Jurkat, Clone E6-1 (cell line): ENCODE measurements at places on chromosomes 3 and 15.

DNA sequence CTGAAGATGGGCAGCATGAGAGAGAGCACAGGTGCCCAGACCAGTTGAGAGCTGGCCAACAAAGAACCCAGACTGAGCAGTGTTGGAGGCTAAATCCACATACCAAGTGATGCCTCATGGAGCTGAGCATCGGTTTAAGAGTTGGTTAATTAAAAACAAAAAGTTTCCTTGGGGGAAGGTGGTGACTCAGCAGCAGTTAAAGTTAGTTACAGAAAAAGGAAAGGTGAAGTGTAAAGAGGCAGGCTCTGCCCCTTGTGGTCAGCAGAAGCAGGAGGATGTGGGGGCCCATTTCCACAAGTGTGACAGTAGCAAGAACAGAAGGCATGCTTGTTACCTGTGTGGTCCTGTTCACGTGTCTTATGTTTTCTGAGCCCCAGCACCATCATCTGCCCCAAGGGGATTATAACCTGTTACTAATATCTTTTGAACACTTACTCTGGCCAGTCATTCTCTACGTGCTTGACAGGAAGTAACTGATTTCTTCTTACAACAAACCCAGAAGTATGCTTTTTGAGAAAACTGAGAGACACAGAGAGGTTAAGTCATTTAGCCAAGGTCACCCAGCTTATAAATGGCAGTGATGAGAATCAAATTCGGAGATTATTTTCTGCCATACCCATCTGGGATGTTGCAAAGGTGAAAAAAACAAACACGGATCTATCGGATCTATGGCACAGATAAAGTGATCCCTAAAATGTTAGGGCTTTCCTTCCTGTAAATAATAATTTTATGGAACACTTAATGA lies 91.0 kb downstream of the EPHB1 start:
- peak; percentile 46 for DNase-seq

DNA sequence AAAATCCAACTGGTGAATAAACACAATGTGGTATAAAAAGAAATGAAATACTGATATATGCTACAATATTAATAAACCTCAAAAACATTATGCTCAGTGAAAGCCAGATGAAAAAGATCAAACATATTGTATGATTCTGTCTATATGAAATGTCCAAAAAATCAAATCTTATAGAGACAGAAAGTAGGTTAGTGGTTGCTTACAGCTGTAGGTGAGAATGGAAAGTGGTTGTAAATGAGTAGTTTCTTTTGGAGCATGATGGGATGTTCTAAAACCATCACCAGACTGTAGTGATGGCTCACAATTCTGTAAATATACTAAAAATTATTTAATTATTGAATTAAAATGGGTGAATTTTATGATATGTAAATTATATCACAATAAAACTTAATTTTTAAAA lies 58.4 kb downstream of the SENP7 start:
- no peak for DNase-seq

DNA sequence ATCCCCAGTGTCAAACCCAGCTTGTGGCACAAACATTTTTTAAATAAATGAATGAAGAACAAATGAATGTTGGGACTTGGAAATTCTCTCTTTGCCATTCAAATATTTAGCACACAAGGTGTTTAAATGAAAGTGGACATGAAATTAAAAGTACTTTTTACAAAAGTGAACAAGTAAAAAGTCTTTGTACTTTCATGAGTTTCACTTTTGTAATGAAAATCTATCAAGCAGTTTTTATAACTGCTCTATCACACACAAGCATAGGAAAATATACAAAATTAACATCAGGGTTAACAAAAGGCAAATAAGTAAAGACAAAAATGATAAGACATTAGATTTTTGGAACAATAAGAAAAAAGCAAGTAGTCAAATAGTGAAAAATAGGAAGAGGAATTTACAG lies 83.9 kb upstream of the ARL6 start:
- no peak for DNase-seq

DNA sequence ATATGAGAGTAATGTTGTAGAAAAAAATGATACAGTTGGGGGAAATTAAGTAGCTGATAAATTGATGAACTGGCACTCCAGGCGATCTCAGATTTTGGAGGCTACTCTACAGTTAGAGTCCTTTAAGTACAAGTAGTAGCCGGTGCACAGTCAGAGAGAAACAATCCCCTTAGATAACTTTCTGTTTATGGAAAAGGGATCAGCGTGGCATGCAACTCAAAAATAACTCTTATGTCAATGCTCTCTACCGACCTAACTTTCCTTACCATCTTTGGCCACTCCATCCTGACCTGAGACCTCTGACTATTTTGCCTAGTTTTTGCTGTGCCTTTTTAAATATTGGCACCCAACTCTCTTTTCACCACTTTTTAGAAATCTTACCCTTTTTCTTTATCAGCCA lies 299.6 kb downstream of the UNC13C start:
- DNase-seq, result no peak

DNA sequence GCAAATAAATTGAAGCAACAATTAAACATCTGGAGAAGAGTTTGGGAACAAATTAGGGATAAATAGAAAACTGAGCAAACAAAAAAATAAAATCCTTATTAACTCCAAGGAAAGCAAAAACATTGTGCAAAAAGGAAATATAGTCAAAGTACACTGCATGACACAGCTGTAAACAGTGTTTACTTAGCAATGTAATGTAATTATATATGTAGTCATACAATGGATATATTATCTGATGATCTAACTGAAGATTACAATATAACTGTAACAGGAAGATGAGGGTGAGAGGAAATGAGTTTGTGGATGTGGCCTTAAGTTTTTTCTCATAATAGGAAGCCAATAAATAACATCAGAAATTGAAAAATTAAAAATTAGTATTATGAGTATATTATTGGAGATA lies 42.5 kb downstream of the SCN10A start:
- DNase-seq, result no peak

DNA sequence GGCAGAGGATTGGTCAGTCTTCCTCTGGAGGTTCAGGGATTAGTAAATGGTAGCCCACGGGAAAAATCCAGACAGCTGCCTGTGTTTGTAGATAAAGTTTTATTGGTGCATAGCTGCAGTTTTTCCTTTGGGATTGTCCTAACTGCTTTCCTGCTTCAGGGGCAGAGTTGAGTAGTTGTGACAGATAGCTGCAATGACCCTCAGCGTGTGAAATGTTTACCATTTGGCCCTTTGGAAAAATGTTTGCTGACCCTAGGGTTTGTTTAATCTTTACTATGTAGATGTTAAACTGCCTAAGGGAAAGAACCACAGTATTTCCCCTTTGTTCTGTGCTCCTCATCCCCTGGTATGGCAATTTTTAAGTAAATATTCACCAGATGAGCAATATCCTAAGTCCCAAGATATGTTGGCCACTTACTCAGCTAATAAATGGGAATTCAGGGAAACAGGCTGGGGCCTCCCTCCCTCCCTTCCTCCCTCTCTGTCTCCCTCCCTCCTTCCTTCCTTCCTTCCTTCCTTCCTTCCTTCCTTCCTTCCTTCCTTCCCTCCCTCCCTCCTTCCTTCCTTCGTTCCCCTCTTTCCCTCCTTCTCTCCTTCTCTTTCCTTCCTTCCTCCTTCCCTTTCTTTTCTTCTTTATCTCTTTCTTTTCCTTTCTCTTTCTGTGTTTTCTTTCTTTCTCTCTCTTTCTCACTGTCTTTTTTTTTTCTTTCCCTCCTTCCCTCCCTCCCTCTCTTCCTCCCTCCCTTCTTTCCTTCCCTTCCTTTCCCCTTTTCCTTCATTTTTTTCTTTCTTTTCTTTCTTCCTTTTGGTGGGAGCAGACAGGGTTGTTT lies 234.6 kb upstream of the BHLHE40 start:
- DNase-seq, result no peak

GRCh38 chr3:105533960-105534359 lies 167.3 kb downstream of the ALCAM start:
- DNase-seq, result no peak

- no peak for DNase-seq
Observed at GRCh38 chr3:169945313-169945712, 21.3 kb upstream of the SEC62 start.

DNA sequence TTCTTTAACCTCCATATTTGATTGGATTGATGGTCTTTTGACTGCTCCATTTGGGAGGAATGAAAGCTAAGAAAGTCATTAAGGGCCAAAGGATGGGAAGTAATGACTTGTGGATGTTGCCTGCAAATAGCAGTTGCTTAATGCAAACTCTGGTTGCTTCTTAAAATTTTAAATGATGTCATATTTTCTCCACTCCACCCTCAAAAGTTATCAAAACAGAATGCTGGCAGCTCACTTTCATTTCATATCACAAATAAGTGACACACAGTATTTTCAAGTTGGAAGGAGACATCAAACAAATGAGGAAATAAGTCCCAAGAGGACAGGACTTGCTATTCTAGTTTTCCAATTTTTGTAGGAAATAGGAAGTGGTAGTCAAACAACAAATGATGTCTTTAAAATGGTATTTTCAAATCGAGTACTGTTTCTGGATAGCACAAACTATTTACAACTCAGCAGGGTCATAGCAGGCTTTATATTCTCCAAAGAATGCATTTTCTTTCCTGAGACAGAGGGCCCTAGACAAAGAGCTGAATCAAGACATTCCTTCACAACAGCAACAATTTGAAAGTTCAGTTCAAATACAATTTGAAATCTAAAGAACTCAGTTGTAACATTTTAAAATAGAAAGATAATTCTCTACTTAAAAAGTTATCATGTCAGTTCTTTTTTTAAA lies 165.1 kb upstream of the UBE2E1 start:
- no peak for DNase-seq

DNA sequence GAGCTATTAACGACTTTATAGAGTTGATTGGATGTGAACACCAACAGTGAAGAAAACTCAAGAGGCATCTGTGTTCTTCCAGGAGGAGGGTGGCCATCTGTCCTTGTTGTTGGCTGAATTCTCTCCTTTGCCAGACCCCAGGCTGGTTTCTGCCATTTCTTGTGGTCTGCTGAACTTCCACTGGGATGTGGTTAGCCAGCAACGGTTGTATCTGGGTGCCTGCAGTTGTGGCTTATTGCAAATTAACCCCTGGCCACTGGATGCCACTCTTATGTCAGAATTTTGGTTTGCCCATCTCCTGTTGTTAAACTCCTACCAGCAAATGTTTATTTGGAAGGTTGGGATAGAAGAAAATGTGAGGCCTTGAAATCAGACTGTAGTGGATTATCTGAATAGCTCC lies 163.6 kb upstream of the TBC1D5 start:
- peak; percentile 99 for DNase-seq

- DNase-seq, result no peak
Observed at GRCh38 chr3:149080699-149081091, 5.6 kb downstream of the HLTF start.

DNA sequence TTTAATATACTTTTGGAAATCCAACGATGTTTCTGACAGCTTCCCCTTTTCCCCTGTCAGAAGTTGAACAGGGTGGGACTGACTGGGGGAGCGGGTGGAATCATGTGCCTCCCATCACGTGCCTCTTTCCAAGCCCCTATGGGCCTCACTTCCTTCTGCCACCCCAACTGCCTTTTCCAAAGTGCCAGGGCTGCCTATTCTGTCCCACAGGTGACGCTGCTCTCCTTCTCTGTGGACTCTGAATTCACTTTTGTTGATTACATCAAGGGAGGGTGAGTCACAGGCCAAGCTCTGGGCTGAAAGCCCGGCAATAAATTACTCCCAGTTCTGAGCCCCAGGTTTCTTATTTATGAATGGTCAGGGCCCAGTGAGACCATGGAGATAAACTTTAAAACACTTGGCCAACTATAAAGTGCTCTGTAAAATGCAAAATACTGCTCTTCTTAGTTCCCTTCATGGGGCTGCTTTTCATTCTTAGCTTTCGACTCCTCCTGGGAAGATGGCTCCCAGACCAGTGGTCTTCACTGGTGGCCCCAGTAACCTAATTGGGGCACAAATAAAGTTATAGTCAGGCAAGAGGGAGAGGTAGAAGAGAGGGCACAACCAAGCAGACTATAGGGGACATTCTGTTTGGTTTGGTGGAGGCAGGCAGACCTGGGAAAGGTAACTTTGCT lies 12.3 kb downstream of the CPNE9 start:
- DNase-seq, result peak; percentile 21

DNA sequence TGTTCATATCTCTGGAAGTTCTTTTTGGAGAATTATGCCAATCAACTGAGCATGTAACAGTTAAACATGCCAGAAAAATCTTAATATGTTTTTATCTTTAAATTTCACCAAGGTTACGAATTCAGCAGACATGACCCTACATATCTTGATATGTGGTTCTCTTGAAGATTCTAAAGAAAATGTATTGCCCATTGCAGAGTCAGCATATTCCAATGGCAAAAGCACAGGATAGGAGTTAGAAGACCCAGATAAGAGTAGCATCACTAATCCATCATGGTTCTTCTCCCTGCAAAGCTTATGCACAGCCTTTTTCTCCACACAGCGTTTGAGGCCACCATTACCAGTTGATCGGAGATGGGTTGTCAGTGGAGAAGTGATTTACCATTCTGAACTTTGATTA lies 402.8 kb downstream of the EPHB1 start:
- no peak for DNase-seq

DNA sequence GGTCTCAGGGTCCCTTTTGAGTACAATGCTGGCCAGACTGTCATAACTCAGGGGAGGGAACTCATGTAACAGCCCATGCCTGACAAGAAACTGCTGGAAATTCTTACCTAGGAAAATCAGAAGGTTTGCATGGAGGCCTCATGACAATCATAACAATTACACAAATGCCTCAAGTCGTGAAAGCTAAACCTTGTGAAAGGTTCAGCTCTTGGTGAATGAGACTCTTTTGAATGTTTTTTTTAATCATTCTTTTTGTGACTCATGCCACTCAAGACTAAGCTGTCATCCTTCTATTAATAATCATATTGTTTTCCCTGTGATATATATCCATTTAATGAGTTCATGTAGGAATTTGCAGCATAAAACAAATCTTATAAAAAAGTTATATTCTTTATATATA lies 61.4 kb upstream of the LEKR1 start:
- no peak for DNase-seq

DNA sequence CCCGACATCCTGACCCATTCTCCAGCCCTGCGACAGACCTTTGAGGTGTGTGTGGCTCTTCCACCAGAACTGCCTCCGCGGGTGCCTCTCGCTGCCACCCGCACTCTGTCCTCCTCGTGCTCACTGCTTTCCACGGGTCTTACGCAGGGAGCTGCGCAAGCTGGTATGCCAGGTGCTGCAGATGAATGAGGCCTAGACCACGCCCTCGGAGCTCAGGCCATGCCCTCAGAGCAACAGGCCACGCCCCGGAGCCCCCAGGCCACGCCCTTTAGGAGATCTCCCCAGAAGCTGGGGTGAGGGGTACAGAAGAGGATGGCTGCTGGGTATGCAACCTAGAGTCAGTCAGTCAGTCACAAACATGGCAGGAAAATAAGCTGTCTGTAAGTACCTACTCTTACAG lies 300.3 kb downstream of the GABRG3 start:
- DNase-seq, result no peak

DNA sequence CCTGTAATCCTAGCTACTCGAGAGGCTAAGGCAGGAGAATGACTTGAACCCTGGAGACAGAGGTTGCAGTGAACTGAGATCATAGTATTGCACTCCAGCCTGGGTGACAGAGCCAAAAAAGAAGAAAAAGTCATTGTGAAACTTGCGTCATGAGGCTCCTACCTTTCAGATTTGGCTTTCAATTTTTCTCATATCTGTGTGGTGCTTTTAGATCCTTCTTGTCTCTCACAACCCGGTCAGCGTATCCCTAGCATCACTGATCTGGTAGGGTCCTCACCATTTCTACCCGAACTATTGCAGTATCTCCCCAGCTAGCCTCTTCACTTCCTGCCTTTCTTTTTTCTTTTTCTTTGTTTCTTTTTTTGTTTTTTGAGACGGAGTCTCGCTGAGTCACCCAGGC lies 21.6 kb upstream of the GCNT3 start:
- no peak for DNase-seq

- DNase-seq, result no peak
Observed at GRCh38 chr3:19446687-19447086, 298.4 kb downstream of the KCNH8 start.

GRCh38 chr15:54559405-54560069 lies 581.3 kb downstream of the UNC13C start:
- no peak for DNase-seq
